ENCODE measurements at places on chromosomes 2 and 18. TPM values are rescaled to one million over a fixed set of nuclear protein-coding genes. Genes with fewer than 3 reads are reported as not detected.

GRCh38 chr2:43749583-43749982, 24.3 kb upstream of the DYNC2LI1 start:
- no peak for DNase-seq

The UGT1A3 gene
- not detected for total RNA-seq

DNA sequence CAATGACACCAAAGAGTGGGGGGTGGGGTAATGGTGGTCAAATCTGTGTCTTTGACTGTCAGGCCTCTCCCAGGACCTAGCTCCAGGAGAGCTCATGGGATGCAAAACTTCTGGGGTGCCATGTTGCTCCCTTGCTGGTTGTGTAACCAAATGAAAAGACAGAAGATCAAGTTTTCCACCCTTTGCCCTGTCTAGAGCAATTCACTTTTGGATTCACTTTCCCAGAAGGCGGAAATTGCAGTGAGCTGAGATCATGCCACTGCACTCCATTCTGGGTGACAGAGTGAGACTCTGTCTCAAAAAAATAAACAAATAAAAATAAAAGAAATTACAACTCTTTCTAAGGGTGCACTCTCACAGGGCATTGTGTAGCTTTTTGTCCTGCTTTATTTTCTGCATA, 34.9 kb upstream of the PLA2R1 start:
- DNase-seq: no peak

GRCh38 chr2:2159336-2159735, 171.7 kb downstream of the MYT1L start:
- DNase-seq: no peak

The PCARE gene
- 0.67 TPM for total RNA-seq

- DNase-seq: no peak
These were observed 77.8 kb downstream of the BCL2 start for GRCh38 chr18:63241760-63242159.

The RSAD2 gene
- total RNA-seq: 3.4 TPM

The C2orf69 gene
- 7.0 TPM for total RNA-seq

The SOWAHC gene
- total RNA-seq: 2.7 TPM

DNA sequence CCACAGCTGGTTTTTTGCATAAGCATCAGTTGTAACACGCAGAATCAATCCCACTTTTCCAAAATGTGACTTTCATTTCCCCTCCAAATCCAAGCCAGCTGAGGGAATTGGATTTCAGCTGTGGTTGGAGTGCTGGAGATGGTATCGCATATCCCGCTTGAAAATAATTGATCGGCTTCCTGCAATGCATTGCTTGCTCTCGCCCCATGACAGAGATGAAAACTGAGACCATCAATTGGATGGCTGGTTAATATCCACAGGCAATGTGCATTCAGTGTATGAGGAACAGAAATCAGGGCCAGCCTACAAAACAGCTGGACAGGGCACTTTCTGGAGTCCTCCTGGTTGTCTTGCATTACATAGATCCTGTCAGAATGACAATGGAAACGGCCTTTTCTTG, 135.3 kb downstream of the MAIP1 start:
- DNase-seq: no peak

GRCh38 chr2:43609290-43609918, 13.6 kb upstream of the THADA start:
- no peak for DNase-seq

GRCh38 chr2:117323331-117323730, 491.2 kb upstream of the DDX18 start:
- DNase-seq: no peak

GRCh38 chr2:143226714-143227541, 97.7 kb downstream of the ARHGAP15 start:
- no peak for DNase-seq

The GYPC gene
- 111 TPM for total RNA-seq

- no peak for DNase-seq
These were observed 20.4 kb downstream of the PPM1B start for GRCh38 chr2:44189104-44189503.

The COBLL1 gene
- 12.1 TPM for total RNA-seq

The AP1S3 gene
- total RNA-seq: 0.16 TPM

DNA sequence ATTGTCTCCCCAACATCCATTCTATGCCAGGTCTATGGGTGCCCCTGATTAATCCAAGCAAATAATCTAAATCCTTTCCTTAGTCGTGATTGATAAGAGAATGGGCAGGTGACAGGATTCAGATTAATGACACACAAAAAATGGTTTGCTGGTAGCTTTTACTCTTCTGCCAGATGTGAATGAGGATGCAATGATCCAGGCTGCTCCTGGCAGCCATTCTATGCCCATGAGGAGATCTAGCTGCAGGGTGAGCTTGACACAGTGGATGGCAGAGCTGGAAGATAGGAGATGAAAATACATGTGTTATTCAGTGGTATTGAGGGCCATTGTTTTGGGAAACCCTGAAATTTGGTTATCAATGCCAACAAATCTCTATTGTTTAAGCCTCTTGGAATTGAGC, 69.7 kb downstream of the ACYP2 start:
- no peak for DNase-seq

DNA sequence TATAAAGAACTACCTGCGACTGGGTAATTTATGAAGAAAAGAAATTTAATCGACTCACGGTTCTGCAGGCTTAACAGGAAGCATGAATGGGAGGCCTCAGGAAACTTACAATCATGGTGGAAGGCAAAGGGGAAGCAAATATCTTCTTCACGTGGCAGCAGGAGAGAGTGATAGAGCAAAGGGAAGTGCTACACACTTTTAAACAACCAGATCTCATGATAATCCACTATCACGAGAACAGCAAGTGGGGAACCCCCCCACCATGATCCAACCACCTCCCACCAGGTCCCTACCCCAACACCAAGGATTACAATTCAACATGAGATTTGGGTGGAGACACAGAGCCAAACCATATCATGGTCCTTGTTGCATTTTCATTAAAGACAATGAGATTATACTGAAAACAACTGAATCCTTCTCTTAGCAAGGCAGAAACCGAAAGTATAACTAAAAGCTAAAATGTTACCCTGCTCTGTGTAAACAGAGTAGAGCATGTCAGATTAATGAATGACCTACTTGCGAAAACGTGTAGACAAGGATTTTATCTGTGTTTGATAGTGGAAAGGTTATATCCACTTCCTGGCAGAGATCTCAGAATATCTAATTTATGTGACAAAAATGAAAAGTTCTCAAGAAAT, 60.1 kb upstream of the RBBP8 start:
- no peak for DNase-seq

DNA sequence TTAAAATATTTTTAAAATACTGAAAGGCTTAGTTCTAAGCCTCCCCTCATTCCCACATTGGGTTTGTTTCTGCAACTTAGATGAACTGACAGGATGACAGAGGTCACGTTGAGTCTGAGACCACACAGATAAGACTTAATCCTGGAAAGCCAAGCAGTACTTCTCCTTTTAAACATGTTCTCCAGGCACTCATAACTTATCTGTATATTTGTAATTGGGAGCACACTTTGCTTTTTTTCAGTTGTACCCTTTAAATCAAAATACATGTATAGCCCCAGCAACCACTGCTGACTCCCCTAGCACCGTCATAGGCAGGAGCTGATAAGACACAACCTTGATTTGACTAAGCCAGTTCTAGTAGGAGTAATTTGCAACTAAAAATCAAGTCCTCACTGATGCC, 394.8 kb downstream of the PID1 start:
- no peak for DNase-seq

- no peak for DNase-seq
These were observed 8.1 kb upstream of the ARHGAP15 start for GRCh38 chr2:143121079-143121478.

The PRKD3 gene
- 10.4 TPM for total RNA-seq

The ZNF385B gene
- 0.46 TPM for total RNA-seq

The LHCGR gene
- not detected for total RNA-seq

The CCDC150 gene
- total RNA-seq: 0.97 TPM

DNA sequence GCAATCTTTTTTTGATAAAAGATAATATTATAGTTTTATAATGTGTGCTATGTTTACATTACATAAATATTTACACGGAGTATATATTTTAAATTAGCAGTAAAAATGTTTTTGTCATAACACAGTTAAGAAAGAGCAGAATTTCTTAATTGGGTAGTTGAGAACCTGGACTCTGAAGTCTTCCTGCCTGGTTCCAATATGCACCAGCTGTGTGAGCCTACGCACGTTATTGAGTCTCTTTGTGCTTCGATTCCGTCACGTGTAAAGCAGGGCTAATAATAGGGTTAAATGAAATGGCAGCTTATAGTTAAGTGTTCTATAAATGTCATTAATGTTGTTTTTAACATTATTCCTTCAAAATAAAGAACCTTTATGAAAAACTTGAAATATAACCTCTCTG, 1.2 kb upstream of the CCDC88A start:
- no peak for DNase-seq

- DNase-seq: no peak
These were observed 240.9 kb downstream of the RNF152 start for GRCh38 chr18:61651880-61652268.

DNA sequence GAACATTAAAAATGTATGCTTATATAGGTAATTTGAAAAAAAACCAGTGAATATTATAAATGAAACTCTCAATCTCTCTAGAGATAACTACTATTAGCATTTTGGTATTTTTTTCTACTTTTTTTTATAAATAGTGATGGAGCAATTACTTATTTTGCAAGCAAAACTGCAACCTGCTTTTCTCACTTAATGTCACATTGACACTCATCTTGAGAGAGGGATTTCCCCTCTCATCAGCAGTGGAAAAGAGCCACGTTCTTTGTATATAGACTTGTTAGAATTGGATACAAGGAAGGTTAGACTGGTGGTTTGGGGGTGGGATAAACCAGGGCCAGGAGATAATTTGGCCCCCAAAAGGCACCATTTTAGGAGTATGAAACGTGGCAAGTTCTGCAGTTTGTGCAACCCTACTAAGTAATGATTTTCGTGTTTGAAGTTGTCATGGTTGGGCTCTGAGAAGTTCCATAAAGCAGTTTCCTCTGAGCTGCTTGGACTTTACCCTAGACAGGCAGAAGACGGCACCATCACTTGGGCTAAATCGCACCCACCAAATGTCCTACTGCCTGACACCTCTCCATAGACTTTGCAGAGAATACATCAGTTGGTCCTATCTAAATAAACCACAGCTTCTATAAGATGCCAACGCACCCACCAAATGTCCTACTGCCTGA, 194.0 kb downstream of the ACTR3 start:
- DNase-seq: no peak
